ENCODE measurements at places on chromosomes 3 and 15. TPM values are rescaled to one million over a fixed set of nuclear protein-coding genes. Genes with fewer than 3 reads are reported as not detected.

DNA sequence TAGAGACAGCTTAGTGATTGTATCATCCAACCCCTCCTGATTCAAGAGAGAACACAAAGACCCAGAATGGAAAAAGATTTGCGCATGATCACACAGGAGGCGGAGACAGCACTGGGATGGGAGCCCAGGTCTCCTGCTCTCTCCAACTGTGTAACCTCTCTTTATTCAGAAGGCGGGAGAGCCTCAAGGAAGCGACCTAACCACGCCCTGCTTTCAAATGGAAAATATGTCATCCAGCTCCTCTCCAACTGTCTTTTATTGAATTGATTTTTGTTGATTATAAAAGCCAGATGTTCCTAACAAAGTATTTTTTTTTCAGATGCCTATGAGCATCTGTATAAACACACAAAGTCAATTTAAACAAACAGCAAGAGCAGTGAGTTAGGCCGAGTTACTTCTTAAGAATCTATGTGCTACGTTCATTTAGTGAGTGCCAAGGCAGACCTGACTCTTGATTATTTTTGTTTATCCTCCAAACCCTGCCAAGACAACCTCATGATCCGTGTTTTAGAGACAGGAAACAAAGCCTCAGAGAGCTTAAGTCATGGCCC lies 74.5 kb downstream of the BFSP2 start:
- DNase-seq = no peak

DNA sequence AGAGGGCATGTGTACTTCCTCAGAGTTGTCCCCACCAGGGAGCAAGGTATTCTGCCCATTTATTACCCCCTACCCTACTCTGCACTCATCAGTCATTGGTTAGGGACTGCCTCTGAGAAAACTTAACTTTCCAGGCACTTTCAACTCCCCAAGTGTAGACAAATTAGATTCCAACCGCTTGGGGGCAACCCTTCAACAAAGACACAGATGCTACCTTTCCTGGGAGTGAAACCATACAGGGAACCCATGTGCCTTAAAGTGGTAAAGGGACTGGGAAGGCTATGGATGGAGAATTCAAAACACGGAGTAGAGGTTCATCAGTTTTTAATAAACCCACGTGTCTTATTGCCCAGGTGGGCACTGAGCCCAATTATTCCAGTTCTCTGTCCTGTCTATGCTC lies 19.4 kb upstream of the UBE2E2 start:
- DNase-seq = peak; percentile 64

DNA sequence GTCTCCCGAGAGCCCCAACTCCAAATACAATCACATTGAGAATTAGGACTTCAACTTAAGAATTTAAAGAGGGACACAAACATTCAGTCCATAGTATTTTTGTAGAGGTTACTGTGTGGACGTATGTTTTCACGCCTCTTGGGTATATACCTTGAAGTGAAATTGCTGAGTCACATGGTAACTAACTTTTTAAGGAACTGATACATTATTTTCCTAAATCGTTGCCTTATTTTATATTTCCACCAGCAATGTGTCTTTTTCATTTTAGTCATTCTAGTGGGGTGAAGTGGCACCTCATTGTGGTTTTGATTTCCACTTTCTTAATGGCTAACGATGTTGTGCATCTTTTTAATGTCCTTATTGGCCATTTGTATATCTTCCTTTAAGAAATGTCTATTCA lies 11.8 kb downstream of the PARP15 start:
- no peak for DNase-seq

DNA sequence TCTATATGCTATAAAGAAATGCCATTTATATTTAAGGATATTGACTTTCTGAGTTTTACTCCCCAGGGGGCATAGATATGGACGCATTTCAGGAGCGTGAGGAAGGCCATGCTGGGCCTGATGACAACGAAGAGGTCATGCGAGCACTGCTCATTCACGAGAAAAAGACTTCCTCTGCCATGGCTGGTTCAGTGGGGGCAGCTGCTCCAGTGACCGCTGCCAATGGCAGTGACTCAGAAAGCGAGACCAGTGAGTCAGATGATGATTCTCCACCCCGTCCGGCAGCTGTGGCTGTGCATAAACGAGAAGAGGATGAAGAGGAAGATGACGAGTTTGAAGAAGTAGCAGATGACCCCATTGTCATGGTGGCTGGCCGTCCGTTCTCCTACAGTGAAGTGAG lies 38.4 kb downstream of the GTF2E1 start:
- DNase-seq = no peak

DNA sequence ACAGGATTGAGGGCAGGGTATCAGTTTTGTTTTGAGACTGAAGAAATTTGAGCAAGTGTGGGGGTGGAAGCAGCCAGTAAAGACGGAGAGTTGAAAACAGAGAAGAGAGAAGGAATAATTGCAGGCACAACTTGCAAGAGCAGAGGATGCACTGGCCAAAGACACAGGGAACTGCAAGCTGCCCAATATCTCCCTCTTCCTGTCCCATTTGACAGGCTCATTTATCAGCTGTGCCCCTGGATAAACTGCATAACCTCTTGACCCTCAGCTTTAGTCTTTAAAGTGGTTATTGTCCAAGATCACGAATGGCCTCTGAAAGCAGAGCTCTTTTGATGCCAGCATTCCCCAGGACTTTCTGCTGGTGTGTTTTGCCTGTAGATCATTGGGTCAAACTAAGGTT lies 5.0 kb upstream of the RAMAC start:
- DNase-seq = no peak

DNA sequence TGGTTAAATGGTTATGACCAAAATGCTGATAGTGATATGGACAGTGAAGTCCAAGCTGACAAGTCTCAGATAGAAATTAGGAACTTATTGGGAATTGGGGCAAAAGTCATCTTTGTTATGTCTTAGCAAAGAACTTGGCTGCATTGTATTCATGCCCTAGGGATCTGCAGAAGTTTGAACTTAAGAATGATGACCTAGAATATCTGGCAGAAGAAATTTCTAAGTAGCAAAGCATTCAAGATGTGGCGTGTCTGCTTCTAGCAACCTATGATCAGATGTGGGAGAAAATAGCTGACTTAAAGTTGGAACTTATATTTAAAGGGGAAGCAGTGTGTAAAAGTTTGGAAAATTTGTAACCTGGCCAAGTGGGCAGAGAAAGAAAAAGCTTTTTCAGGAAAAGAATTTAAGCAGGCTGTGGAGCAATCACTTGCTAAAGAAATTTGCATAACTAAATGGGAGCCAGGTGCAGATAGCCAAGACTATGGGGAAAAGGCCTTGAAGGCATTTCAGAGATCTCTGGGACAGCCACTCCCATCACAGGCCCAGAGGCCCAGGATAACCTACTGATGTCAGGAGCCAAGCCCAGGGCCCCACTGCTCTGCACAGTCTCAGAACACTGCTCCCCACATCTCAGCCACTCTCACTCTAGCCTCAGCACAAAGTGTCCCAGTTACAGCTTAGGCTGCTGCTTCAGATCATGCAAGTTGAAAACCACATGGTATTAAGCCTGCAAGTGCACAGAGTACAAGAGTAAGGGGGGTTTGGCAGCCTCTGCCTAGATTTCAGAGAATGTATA lies 147.8 kb upstream of the TGFBR2 start:
- no peak for DNase-seq

DNA sequence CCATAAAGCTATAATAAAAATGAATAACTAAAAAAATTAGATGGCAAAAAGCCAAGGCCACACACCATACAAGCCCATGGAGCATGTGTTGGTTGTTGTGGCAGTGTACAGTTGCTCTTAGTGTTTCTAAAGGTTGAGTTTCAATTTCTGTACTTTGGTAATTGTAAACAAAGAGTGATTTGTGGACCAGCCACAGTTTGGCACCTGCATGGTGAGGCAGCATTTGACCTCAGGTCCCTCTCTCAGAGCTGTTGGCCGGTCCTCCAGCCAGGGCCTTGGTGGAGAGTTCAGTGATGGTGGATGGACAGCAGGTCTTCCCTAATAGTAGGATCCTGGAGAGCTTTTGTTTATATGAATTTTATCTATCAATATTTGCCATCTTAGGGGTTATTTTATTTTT lies 5.6 kb downstream of the ACAD9 start:
- no peak for DNase-seq

GRCh38 chr15:73894133-73894814 lies 20.9 kb downstream of the TBC1D21 start:
- DNase-seq = no peak

DNA sequence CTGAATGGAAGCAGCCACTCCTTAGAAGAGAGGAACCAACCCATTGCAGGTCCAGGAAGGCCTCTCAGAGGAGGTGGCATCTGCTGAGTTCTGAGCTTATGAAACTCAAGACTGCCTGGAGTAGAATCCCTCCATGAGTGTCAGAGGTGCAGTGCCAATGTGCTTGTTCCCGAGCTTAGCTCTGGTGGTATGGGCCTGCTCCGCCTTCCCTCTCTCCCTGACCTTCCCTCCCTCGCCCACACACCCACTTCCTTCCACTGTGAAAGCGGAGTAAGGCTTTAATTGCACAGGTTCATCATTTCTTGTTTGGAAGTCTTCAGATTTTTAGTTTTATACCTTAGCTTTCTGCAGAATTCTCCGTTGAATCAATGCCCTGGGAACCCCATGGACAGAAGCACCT lies 208.0 kb upstream of the BHLHE40 start:
- no peak for DNase-seq

- no peak for DNase-seq
Observed at GRCh38 chr3:47614788-47615187, 36.1 kb upstream of the CSPG5 start.

DNA sequence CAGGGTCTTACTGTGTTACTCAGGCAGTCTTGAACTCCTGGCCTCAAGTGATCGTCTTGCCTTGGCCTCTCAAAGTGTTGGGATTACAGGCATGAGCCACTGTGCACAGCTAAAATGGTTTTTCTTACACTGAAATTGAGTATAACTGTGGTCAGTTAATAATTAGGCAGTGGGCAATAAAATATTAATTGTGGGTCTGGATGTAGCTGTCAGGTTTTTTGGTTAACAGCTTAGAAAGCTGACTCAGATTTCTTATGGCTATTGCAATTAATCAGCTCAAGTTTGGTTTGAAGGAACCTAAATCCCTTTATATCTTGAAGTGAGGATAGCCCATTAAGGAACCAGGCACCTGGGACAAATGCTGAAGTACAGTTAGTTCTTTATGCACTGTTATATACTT lies 73.8 kb upstream of the LRRFIP2 start:
- DNase-seq = no peak

- DNase-seq = no peak
Observed at GRCh38 chr3:31614162-31614921, 81.6 kb downstream of the STT3B start.

DNA sequence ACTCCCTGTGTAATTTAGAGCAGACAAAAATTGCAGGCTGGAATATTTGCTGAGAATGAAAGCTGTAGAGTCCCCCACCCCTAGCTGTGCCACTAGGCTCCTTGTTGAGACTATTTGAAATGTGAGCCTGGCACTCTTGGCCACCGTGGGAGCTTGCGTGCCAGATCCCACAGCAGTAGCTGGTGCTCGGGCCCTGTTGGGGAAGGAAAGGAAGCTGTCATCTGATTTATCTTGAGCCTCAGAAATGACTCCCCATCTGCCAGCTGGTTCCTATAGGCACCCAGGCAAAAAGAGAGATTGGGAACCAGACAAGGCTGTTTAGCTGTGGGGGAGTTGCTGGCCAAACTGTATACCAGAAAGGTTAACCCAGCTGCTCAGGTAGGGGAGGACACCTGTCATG lies 23.4 kb upstream of the CLEC3B start:
- no peak for DNase-seq

DNA sequence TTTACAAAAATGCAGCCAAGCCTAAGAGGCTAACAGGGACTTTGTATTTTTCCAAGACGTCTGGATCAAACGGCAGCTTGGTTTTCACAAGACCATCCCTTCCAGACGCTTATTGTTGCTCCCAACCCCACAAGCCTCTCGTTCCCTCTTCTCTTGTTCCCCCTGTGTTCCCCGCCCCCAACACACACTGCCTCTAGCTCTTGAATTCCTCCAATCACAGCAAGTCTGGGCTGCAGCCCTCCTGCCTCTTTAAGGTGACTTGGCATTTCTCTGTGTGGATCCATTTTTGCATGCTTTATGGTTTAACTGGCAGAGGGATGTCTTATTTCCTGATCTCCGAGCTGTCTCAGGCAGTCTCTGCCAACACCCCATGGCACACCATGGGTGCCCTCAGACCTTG lies 182.2 kb downstream of the ABHD5 start:
- DNase-seq = no peak

DNA sequence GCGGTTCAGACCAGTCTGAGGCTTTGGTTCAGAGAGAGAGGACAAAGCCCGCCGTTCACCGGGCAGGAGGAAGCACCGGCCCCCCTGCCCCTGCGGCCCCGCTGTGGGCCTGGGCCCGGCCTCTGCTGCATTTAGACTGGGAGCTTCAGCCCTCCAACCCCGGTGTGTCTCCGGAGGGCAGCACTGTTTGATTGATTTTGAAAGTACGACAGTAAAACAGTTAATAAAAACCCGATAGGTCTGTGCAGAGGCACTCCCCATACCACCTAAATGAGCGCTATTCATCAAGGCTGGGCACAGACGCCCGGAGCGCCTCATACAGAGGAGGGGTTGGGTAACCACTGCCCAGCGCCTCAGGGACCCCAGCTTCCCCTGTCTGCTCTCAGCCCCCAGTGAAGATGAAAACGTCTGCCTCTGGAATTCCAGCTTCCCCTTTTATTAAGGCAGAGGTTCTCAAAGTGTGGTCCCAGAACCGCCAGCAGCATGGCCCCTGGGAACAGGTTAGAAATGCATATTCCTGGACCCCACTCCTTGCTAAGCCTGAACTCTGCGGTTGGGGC lies 256.7 kb upstream of the TLE3 start:
- no peak for DNase-seq

DNA sequence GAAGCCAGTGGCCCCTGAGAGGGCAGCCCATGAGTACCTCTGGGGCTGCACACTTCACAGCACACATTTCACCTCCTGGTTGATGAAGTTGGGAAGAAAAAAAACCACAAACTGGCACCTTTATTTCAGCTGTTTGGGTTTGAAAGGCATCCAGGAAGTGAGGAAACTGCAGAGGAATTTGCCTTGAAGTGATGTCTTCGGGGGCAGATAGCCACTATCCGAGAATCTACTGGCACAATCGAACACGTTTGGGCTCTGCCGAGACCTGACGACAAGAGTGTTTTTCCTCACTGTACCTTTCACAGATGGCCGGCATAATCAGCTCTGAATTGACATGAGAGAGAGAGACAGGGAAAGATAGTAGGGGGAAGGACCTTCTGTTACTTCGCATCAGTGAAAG lies 59.7 kb downstream of the LRIG1 start:
- DNase-seq = no peak

GRCh38 chr3:114112696-114113095 lies 56.2 kb downstream of the QTRT2 start:
- DNase-seq = no peak

- DNase-seq = peak; percentile 42
Observed at GRCh38 chr3:52121464-52121805, 32.8 kb downstream of the POC1A start.

Gene CCDC12
- total RNA-seq = 67.2 TPM

Gene SLC2A2
- total RNA-seq = 2.9 TPM

Gene P2RY12
- 0.78 TPM for total RNA-seq

Gene PROS1
- 5.6 TPM for total RNA-seq

Gene EPHB3
- 7.9 TPM for total RNA-seq

Gene TMEM212
- not detected for total RNA-seq

Gene ALDH1A2
- 2.1 TPM for total RNA-seq

Gene CA12
- total RNA-seq = 16.1 TPM

Gene RAD51
- total RNA-seq = not detected

Gene GRAMD2A
- 0.26 TPM for total RNA-seq

Gene COPS2
- 17.5 TPM for total RNA-seq

Gene C3orf22
- total RNA-seq = not detected

Gene ADAMTS9
- total RNA-seq = 27.2 TPM

Measured in body of pancreas (tissue), 4 donors.